ENCODE measurements at places on chromosomes 16 and 17. TPM values are rescaled to one million over a fixed set of nuclear protein-coding genes. Genes with fewer than 3 reads are reported as not detected.

Gene CCL3
- 3.4 TPM for total RNA-seq

Gene CHST4
- total RNA-seq, result not detected

Gene MT1H
- total RNA-seq, result not detected

Gene PER1
- total RNA-seq, result 18.1 TPM

Gene SLC6A4
- not detected for total RNA-seq

Gene NPIPB6
- total RNA-seq, result 1.7 TPM

Gene LGALS9
- total RNA-seq, result 9.4 TPM

Gene SPNS2
- 4.3 TPM for total RNA-seq

Gene NGFR
- 0.64 TPM for total RNA-seq

Gene KRTAP16-1
- not detected for total RNA-seq

Gene BICDL2
- total RNA-seq, result not detected

Gene LRRC37A
- total RNA-seq, result 4.2 TPM

Gene METTL2A
- 20.1 TPM for total RNA-seq

Gene DNASE1L2
- total RNA-seq, result 1.2 TPM

Gene PLXDC1
- total RNA-seq, result 8.9 TPM

Gene MYOCD
- 1.4 TPM for total RNA-seq

Gene SERPINF2
- total RNA-seq, result 0.29 TPM

Gene DNAI2
- not detected for total RNA-seq

Gene KCTD11
- total RNA-seq, result 41.4 TPM

Gene ACACA
- 74.3 TPM for total RNA-seq

Gene VPS35
- total RNA-seq, result 135 TPM

Gene EFCAB13
- total RNA-seq, result 0.66 TPM

Gene ELP5
- 25.4 TPM for total RNA-seq

Gene PDIA2
- total RNA-seq, result 1.2 TPM

Gene ANKRD40
- total RNA-seq, result 38.3 TPM

Gene TIMP2
- 187 TPM for total RNA-seq

All from astrocyte (in vitro differentiated cells and primary cell).